Iris pigment epithelial cell (primary cell): ENCODE measurements at places on chromosomes 4 and X.

DNA sequence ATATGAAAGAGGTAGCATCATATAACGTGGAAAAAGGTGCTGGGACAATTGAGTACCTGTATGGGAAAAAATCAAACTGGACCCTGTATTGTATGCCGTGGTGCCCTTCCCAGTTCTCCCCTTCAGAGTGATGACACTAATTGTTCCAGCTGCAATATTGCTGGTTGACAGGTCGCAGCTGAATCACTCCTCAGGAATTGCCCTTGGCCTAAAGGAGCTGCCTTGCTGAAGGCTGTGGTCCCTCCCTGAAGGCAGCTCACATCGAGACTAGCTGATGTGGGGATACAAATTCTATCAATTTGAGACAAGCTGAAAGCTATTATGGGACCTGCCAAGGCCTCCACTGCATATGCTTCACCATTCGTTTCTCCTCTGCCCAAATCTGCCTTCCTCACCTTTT is 39.3 kb upstream of the CXCL8 start:
- no peak for DNase-seq

- no peak for DNase-seq
Measured at GRCh38 chr4:15958562-15958961, 4.4 kb downstream of the FGFBP2 start.

GRCh38 chr4:37890801-37891259 is at the start of gene TBC1D1:
Gene TBC1D1 (plus strand): TSS chr4:37891084. CDS start chr4:37902096, 11,012 bp downstream.
- no peak for DNase-seq

- DNase-seq: no peak
Measured at GRCh38 chr4:48027653-48028052, 11.1 kb downstream of the NIPAL1 start.

GRCh38 chr4:2795893-2796848 is 3.3 kb downstream of the SH3BP2 start:
- no peak for DNase-seq

- peak; percentile 77 for DNase-seq
Measured at GRCh38 chr4:83639849-83640493, 104.1 kb downstream of the GPAT3 start.

DNA sequence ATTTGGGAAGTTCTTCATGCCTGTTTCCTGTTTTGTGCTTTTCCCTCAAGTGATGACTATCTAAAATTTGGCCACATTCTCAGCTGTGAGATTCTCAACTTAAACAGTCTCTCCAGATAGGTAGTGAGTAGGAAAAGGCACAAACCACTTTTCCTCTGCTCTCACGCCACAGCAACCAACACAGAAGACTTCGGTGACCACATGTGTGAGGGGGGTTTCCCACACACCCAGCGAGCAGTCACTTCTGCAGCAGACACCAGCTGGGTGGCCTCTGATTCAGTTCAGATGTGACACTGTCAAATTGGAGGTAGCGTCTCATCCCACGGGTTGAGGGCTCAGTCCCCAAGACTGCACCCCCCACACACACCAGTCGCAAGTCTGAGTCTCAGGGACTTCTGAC is 25.1 kb upstream of the CLDN34 start:
- DNase-seq: no peak

- DNase-seq: peak; percentile 25
Measured at GRCh38 chr4:100489305-100489704, 28.5 kb downstream of the EMCN start.

DNA sequence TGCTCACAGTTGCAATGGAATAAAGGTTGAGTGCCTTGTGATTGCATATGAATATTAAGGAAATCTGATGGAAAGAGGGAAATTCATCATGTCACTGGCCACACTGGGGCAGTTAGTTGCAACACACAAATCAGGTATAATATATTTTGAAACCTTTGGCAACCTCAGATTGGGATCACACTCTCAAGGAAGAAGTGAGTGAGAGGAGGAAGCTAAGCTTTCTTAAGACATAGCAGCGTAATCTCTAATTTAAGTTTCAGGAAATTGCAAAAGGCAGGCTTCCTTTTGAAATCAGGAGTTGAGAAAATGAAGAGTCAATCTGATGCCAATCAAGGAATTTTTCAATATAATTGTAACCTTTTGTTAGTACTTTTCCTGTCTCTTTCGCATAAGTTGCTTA is 12.3 kb upstream of the CLTRN start:
- DNase-seq: peak; percentile 1

- no peak for DNase-seq
Measured at GRCh38 chr4:40192114-40193015, 4.5 kb upstream of the RHOH start.

GRCh38 chr4:174600391-174600790 is 78.1 kb upstream of the HPGD start:
- DNase-seq: no peak

GRCh38 chr4:123216543-123216942 is 180.1 kb upstream of the SPRY1 start:
- DNase-seq: no peak

- DNase-seq: peak; percentile 92
Measured at GRCh38 chrX:72569786-72570185, 2.9 kb downstream of the HDAC8 start.

GRCh38 chrX:132877954-132878536 is 80.4 kb downstream of the HS6ST2 start:
- DNase-seq: no peak

DNA sequence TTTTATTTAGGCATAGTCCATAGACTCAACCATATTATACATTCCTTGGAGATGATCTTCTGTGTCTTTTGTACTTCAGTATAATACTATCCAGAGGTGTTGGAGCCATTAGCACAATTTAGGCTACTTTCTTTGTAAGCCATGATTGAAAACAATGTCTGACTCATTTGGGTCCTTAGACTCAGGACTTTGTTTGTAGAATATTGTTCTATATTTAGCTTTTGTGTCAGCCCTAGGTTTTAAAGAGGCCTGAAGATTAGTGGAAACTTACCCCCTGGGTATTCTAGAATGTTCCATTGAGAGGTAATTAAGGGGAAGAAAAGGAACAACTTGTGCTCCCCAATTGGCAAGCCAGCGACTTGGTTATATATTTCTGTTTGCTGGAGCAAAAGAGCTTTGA is 145.2 kb upstream of the SCML1 start:
- no peak for DNase-seq

DNA sequence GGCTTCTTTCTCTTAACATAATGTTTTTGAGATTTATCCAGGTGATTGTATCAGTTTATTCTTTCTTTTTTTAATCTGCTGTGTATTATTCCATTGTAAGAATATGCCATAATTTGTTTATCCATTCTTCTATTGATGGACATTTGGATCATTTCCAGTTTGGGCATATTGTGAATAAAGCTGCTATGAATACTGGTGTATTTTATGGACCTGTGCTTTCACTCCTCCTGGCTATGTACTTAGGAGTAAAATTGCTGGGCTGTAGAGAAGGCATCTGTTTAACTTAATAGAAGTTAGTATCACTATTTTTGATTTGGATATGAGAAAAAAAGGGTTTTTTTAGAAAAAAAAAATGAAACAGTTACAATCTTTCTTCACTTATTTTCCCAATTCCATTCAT is 50.0 kb upstream of the FAM9C start:
- no peak for DNase-seq

GRCh38 chr4:56821381-56822243 is at the start of gene SPINK2:
Gene SPINK2 (minus strand): TSS chr4:56821701. CDS start chr4:56821662, 39 bp downstream.
- DNase-seq: no peak

DNA sequence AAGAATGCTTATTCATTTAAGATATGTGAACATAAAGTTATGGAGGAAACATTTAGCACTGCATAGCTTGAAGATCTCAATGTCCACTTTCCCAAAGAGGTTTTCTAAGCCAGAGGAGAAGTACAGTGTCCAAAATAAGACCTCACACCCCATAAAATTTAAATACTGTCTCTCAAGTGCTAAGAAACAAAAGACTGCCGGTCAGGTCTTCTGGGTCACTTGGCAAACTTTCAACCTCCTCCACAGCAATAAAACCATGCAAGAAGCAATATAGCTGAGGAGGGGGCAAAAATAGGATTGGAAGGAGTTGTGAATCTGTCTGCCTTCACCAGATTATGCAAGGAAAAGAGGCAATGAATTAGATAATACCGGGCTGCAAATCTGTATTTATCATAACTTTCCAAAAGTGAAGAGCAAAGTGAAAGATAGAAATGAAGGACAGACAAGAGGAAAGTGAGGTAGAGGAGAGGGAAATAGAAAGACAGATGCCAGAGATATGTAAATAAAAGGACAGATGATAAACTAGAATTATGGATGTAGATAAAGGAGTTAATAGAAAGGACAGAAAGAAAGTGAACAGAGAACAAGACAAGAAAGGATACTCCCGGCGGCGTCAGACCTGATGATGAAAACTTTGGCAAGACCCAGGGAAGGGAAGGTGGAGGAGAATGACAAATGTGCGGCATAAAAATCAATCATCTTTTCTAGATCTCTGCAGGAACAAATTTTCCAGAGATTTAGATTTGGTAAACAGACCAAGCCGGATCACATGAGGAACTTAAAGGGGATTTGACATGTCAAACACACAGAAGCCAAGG is 152.7 kb upstream of the FAM241A start:
- DNase-seq: no peak

GRCh38 chr4:36692586-36692985 is 411.2 kb downstream of the DTHD1 start:
- no peak for DNase-seq

- no peak for DNase-seq
Measured at GRCh38 chr4:18749391-18749790, 727.8 kb upstream of the LCORL start.

DNA sequence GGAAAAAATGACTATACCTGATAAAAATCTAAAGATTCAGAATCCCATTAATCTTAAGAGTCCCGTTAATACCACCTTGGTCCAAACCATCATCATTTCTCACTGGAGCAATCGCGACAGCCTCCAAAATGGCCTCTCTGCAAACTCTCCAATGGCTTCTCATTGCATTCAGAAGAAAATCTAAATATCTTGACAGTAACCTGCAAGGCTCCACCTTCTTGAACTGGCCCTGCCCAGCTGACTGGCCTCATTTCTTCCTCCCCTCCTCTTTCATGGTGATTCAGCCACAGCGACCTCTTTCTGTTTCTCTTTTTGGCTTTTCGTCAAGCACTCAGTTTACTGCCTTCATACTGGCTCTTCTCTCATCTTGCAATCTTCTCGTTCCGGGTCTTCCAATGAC is 56.2 kb upstream of the GPRIN3 start:
- no peak for DNase-seq

- DNase-seq: peak; percentile 87
Measured at GRCh38 chrX:74242050-74242449, 61.9 kb upstream of the ZCCHC13 start.

DNA sequence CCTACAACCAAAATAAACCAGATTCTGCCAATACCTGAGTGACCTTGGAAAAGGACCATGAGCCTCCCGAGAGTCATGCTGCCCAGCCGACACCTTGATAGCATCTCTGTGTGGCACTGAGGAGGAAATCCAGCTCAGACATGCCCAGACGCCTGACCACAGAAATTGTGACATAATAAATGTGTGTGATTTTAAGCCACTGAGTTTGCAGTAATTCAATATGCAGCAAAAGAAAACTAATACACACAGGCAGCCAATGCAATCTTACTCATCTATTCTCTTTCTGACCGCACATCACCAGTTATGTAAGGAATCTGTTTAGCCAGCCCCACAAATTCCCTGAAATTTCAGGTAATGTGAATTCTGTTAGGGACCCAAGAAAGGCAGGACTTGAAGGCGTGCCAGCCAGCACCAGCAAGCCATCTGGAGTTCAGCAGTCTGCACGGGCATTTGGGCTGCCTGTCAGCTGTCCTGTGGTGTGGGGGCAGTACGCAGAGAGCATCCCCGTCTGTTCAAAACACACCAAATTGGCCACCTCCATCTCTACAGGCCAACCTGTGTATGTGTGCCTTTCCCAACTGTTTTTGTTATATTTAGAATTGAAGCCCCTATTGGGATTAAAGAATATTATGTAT is 176.4 kb downstream of the NLGN4X start:
- DNase-seq: no peak

GRCh38 chr4:76276813-76277212 is 25.3 kb downstream of the FAM47E start:
- DNase-seq: no peak

GRCh38 chrX:127276326-127276725 is 456.8 kb downstream of the PRR32 start:
- DNase-seq: no peak
